ENCODE measurements at places on chromosomes 6 and 20.

- peak; percentile 50 for DNase-seq
Measured at GRCh38 chr20:23937303-23938117, 51.1 kb downstream of the GGTLC1 start.

DNA sequence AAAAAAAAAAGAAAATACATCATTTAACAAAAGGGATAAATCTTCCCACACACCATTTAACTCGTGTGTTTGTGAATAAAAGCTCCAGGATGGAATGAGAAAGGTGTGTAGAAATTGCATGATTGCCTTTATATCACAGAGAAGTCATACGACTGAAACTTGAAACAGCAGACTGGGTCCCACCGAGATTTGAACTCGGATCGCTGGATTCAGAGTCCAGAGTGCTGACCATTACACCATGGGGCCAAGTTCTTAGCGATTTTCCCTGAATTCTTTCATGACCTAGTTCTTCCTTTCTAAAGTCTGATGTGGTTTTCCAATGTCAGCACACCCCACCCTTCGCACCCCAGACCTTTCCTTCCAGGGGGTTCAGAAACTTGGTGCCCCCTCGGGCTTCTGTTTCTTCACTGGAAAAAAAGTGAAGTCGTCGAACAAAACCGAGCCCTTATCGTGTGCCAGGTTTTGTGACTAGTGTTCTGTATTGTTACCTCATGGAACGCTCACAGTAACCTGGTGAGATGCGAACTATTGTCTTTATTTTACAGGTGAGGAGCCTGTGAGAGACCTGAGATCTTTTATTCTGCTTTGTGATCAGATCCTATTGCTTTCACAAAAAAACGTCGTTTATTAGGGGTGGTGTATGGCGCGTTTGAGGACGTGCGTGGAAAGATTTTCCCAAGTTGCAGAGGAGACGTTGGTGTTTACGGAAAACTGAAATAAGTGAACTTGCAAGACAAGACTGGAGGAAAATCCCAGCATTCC is 120.8 kb downstream of the OR2B2 start:
- DNase-seq, result peak; percentile 77

- no peak for DNase-seq
Measured at GRCh38 chr6:163123098-163123497, 291.4 kb upstream of the QKI start.

DNA sequence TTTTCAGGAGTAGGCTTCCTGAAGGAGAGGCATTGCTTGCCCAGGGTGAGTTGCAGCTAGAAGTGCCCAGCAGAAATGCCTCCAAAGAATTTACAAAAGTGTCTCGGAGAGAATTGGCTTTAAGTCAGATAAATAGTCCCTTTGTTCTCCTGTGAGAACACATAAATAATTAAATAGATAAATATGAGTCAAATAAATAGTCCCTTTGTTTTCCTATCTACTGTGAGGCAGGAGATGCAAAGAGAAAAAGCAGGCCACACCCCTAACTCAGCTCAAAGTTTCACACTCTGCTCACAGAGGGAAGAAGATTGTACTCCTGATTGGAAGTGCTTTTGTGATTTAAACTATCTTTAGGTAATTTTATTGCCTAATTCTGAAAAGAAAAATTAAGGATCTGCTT is 180.7 kb upstream of the PRSS16 start:
- no peak for DNase-seq

GRCh38 chr6:150887978-150888563 is 22.6 kb downstream of the MTHFD1L start:
- DNase-seq, result no peak

DNA sequence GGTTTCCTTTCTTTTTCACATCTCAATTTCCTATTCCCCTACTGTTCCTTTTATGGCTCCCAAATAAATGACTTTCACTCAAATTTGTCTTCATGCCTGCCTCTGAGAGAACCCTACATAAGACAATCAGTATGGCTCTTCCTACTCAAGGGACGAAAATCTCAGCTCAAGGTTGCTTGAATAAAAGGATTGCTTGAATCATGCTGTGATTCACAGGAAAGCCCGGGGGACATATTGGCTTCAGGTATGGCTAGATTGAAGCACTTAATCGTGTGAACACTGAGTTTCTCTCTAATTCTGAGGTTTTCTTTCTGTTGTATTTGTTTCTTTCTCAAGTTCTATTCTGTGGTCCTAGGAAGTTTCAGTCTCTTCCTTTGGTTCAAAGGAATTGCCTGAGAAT is 140.3 kb upstream of the SULF2 start:
- no peak for DNase-seq

DNA sequence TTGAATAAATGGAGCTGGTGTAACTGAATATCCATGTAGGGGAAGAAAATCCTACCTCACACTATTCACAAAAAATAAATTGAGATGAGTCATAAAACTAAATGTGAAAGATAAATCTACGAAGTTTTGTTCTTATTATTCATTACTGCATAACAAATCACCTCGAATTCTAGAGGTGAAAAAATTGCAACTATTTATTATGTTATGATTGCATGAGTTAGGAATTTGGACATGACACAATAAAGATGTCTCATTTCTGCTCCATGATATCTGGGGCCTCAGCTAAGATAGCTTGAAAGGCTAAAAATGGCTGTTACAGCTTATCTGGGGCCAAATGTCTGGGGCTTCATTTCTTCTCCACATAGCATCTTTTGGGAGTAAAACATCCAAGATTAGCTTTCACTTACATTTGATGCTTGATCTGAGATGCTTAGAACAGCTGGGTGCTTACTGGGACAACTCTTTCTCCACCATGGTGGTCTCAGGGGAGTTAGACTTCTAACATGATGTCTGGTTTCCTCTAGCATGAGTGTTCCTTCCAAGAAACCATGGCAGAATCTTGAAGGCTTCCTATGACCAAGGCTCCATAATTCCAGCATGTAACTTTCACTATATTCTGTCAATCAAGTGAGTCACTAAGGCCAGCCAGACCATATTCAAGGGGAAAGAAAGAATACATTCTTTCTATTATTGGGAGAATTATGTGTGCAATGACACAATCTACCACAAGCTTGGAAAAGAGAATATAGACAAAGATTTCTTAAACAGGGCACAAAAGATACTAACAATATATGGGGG is 30.1 kb downstream of the OR2B6 start:
- DNase-seq, result peak; percentile 2

GRCh38 chr6:36666826-36667591 is 11.5 kb upstream of the CDKN1A start:
- DNase-seq, result peak; percentile 98

GRCh38 chr6:119043783-119044182 is 34.7 kb downstream of the FAM184A start:
- no peak for DNase-seq

GRCh38 chr6:46210294-46210693 is 39.5 kb upstream of the ENPP5 start:
- DNase-seq, result no peak

DNA sequence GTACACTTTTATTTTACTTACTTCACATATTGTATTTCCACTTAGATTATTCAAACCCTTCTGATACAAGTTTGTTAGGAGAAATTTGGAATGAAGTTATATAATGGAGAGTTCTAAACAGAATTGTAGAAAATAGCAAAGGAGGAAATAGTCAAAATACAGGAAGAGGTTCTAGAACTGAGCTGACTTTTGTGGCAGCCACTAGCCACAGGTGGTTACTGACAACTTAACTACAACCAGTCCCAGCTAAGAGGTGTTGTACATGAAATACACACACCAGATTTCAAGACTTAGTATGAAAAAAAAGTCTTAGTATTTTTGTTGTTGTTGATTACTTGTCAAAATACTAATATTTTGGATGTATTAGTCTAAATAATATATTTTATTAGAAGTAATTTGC is 727.4 kb upstream of the CITED2 start:
- DNase-seq, result no peak

GRCh38 chr6:41366150-41366549 is 30.7 kb downstream of the NCR2 start:
- no peak for DNase-seq

- no peak for DNase-seq
Measured at GRCh38 chr20:58222446-58222845, 6.0 kb downstream of the ANKRD60 start.

DNA sequence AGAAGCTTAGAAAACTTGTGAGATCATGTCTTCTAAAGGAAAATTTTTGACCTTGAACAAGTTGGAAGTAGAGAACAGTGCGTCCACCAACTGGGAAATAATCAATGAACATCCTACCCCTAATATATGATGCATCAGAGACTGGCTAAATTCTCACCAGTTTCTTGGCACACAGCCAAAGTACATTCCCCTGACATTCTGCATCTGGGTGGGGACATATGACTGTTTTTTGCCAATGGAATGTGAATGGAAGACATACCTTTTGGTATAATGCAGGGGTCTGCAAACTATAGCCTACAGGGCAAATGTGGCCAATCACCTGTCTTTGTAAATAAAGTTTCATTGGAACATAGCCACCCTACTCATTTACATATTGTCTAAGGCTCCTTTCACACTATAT is 84.7 kb downstream of the HAO1 start:
- DNase-seq, result no peak

- no peak for DNase-seq
Measured at GRCh38 chr6:387293-387741, 4.2 kb upstream of the IRF4 start.

- DNase-seq, result no peak
Measured at GRCh38 chr20:2332711-2333110, 36.9 kb downstream of the TGM3 start.

DNA sequence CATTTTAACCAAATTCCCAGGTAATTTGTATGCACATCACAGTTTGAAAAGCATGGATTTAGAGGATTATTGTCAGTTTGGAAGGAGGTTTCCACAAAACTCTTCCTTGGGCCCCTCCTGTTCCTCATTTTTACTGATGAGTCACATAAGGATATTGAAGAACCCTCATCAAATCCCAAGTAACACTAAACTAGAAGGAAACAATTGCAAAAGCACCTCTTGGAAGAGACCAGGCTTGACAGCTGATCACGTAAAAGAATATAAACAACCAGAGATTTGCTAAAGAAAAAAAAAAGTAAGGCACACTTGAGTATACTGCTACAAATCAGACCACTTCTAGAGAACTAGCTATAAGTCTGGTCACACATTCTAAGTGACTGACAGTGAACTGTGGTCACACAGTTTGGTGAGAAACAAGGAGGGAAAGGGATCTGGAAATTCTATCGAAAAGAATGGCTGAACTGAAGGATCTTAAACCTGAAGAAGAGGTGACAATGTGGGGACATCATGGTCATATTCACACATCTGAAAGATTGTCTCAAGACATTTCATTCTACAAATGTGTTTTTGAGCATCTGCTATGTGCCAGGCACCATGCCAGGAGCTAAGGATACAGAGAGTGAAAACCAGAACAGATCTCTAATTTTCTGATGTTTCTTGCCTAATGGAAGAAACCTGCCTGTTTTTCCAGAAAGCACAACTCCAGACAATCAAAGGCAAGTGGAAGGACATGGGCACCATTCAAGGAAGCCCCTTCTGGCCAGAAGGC is 24.1 kb downstream of the ZHX3 start:
- DNase-seq, result peak; percentile 55

DNA sequence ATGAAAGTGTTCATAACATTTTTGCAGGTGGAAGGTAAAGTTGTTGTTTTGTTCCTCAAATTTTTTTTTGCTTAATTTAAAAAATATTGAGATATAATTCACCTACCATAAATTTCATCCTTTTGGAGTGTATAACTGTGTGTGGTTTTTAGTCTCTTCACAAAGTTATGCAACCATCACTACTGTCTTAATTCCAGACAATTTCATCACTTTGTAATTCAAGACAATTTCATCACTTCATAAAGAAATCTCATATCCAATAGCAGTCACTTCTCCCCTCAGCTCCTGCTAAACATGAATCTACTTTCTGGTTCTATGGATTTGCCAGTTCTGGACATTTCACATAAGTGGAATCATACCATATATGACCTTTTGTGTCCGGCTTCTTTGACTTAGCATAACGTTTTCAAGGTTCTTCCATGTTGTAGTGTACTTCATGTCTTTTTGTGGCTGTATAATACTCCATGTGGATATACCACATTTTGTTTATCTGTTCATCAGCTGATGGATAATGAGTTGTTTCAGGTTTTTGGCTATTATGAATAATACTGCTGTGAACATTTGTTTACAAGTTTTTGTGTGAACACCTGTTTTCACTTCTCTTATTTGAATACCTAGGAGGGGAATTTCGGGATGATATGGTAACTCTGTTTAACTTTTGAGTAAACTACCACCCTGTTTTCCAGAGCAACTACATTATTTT is 18.8 kb downstream of the ZFAND3 start:
- peak; percentile 68 for DNase-seq

- no peak for DNase-seq
Measured at GRCh38 chr20:2293971-2294370, 1.8 kb upstream of the TGM3 start.

DNA sequence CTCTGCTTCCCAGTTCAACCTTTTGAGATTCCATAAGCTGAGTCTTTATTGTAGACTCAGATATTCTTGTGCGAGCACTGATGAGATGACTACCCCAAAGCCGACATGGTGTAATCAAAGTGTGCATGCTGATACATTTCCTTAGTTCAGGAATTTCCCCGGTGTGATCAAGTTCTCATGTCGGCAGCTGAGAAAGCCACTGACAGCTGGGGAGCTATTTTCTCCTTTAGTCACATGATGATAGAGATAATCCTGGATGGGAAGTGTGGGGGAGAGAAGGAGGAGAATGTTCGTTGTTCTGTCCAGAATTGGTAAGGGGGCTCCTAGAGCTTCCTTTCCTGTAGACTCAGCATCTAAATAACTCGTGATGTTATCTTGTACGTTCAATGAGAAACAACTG is 7.7 kb upstream of the CAP2 start:
- peak; percentile 42 for DNase-seq

DNA sequence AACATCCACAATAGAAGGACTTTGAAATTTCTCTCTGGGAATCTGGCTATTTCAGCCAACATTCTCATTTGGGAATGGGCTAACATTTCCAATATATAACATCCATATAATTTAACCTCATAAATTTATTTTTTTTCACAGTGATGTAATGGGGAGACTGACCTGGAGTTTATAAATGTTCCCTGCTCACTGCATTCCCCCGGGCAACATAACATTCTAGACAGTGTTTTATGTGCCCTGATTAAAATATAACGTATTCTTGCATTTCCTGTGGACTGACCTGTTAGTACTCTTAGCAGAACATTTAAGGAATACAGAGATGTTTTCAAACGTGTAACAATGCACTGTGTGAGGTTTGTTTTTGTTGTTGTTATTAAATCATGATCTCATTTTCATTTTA is 20.9 kb downstream of the TSHZ2 start:
- no peak for DNase-seq
